ENCODE measurements at places on chromosomes 7 and 10. TPM values are rescaled to one million over a fixed set of nuclear protein-coding genes. Genes with fewer than 3 reads are reported as not detected.

DNA sequence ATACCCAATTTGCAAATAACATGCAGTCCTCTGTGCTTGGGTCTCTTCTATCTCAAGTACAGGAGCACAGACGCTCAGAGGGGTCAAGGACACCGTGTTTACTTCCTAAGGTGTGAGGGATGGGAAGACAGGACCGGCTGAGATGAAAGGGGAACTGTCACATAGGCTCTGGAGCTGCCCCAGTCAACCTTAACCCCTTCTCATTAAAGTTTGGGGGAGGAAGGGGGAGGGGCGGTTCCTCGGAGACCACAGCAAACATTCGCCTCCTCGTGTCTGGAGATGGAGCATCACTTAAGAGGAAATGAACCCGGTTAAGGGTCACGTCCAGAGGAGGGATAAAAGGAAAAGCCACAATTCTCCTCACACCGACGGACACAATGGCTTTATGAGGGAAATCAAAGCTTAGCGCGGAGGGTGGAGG lies 1.1 kb downstream of the SH3PXD2A start:
- DNase-seq: no peak
- H3K4me3 ChIP-seq: peak overlapping the region; percentile 88
- no peak overlapping the region for H3K27ac ChIP-seq
- no peaks in the 10 kb centered on the region for H3K36me3 ChIP-seq
- H3K4me1 ChIP-seq: peaks cover 10% of the 10 kb centered on the region

- no peak overlapping the region for H3K27ac ChIP-seq
- no peak for DNase-seq
- no peak overlapping the region for H3K4me3 ChIP-seq
- H3K4me1 ChIP-seq: peaks cover 5% of the 10 kb centered on the region
- peaks cover 40% of the 10 kb centered on the region for H3K27me3 ChIP-seq
Measured at GRCh38 chr10:14371581-14371980, 40.9 kb upstream of the FRMD4A start.

DNA sequence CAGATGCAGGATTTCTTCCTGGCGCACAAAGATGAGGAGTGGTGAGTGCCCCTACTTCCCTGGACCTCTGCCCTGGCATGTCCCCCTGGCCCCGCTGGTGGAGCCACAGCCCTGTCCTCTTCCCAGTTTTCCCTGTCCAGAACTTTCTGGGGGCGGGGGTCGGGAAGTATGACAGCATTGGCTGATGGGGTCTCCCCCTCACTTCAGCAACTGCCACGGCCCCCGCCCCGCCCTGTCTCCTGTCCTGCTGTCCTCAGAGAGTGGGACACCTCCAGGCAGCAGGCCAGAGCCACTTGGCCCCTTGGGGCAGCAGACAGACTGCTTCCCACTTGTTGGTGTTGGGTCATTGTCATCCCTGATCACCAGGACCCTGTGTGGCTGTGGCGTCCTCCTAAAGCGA lies 7.3 kb downstream of the SRRT start:
- no peak overlapping the region for H3K27ac ChIP-seq
- peaks cover 50% of the 10 kb centered on the region for H3K4me1 ChIP-seq
- no peak for DNase-seq
- H3K36me3 ChIP-seq: peaks cover 14% of the 10 kb centered on the region
- H3K27me3 ChIP-seq: no peaks in the 10 kb centered on the region

GRCh38 chr7:141386881-141387280 lies 164.3 kb upstream of the AGK start:
- H3K4me3 ChIP-seq: no peak overlapping the region
- H3K36me3 ChIP-seq: no peaks in the 10 kb centered on the region
- H3K27ac ChIP-seq: no peak overlapping the region
- H3K27me3 ChIP-seq: peaks cover 31% of the 10 kb centered on the region
- H3K4me1 ChIP-seq: no peaks in the 10 kb centered on the region

- H3K27me3 ChIP-seq: no peaks in the 10 kb centered on the region
- no peak overlapping the region for H3K4me3 ChIP-seq
- no peaks in the 10 kb centered on the region for H3K4me1 ChIP-seq
- no peaks in the 10 kb centered on the region for H3K36me3 ChIP-seq
- no peak overlapping the region for H3K27ac ChIP-seq
Measured at GRCh38 chr10:64430690-64431323, 909.6 kb downstream of the REEP3 start.

- no peaks in the 10 kb centered on the region for H3K4me1 ChIP-seq
- H3K27me3 ChIP-seq: peaks cover 40% of the 10 kb centered on the region
- H3K36me3 ChIP-seq: no peaks in the 10 kb centered on the region
- H3K4me3 ChIP-seq: no peak overlapping the region
Measured at GRCh38 chr10:89813546-89813945, 112.2 kb downstream of the KIF20B start.

DNA sequence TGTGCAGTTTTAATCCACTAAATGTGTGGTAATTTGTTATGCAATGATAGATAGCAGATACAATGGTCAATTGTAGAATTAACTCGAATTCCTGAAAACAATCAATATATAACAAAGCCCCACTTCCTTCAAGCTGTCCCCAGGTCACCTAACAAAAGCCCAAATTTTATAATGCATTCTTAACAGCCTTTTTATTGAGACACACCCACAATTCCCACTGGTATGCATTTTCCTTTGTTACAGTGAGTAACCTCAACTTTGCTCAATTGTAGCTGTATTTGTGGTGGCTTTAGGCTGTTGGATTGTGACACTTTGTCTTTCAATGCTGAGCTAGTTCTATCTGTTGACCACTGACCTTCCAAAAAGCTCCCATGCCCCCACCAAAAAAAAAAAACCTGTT lies 279.8 kb upstream of the CACNA2D1 start:
- H3K36me3 ChIP-seq: no peaks in the 10 kb centered on the region
- no peak overlapping the region for H3K4me3 ChIP-seq
- no peak for DNase-seq
- no peak overlapping the region for H3K27ac ChIP-seq
- H3K4me1 ChIP-seq: no peaks in the 10 kb centered on the region

- peaks cover 6% of the 10 kb centered on the region for H3K4me1 ChIP-seq
- H3K36me3 ChIP-seq: no peaks in the 10 kb centered on the region
- peak; percentile 19 for DNase-seq
- no peak overlapping the region for H3K27ac ChIP-seq
Measured at GRCh38 chr7:16431646-16432424, 10.5 kb upstream of the CRPPA start.

- DNase-seq: no peak
Measured at GRCh38 chr10:22635650-22636049, 78.7 kb downstream of the PIP4K2A start.

DNA sequence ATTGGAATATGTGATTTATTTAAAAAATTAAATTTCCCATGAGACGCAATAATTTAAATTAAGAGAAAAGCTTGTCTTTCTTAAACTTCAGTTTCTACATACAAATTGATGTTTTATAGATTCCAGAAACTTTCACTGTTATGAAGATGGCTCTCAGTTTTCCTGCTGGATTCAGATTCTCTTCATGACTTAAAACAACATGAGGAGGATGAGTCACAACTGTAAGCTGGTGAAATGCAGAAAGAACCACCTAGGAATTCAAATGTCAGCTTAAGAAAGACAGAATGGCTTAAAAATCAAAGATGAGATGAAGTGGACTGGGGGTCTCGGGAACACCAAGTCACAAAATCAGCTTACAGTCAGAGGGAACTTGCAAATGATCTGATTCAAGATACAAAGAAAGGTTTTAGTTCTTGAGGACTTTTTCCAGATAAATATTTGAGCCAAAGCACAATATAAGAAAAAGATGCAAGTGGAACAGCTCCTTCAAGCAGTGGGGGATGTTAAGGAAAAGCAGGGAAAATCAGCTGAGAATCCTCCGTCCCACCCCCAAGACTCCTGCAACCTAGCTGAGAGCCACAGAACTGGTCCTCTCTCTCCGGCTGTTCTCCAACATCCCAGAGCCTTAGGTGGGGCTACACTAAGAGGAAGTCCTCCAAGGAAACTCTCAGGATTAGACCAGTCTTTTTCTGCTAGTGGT lies 279.8 kb downstream of the KCNMA1 start:
- DNase-seq: no peak
- no peaks in the 10 kb centered on the region for H3K27me3 ChIP-seq
- H3K4me1 ChIP-seq: no peaks in the 10 kb centered on the region

DNA sequence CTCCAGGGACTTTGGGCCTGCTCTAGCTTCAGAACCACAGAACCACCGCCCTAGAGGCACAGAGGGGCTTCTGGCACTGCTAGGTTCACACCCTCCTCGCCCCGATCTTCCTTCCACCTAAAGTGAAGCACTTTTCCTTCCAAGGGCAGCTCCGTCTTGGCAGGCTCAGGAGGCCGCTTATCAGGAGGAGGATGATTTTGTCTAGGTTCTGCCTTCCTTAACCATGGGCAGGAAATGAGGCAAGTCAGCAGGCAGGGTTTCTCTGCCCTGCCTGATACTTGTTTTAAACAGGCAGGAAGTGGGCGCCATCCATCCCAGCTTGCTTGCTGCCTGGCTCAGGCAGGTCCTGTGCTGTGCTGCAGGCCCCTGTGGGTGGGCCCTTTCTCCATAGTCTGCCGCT lies 8.3 kb upstream of the ATP6V0E2 start:
- no peaks in the 10 kb centered on the region for H3K27me3 ChIP-seq
- peak overlapping the region; percentile 66 for H3K4me3 ChIP-seq
- H3K27ac ChIP-seq: peak overlapping the region; percentile 89
- DNase-seq: peak; percentile 72
- H3K36me3 ChIP-seq: no peaks in the 10 kb centered on the region

The DPP6 gene
- not detected for total RNA-seq
